Activated CD8-positive, alpha-beta T cell treated with anti-CD3 and anti-CD28 coated beads for 36 hours (primary cell): ENCODE measurements at places on chromosomes 12 and 14. TPM values are rescaled to one million over a fixed set of nuclear protein-coding genes. Genes with fewer than 3 reads are reported as not detected.

DNA sequence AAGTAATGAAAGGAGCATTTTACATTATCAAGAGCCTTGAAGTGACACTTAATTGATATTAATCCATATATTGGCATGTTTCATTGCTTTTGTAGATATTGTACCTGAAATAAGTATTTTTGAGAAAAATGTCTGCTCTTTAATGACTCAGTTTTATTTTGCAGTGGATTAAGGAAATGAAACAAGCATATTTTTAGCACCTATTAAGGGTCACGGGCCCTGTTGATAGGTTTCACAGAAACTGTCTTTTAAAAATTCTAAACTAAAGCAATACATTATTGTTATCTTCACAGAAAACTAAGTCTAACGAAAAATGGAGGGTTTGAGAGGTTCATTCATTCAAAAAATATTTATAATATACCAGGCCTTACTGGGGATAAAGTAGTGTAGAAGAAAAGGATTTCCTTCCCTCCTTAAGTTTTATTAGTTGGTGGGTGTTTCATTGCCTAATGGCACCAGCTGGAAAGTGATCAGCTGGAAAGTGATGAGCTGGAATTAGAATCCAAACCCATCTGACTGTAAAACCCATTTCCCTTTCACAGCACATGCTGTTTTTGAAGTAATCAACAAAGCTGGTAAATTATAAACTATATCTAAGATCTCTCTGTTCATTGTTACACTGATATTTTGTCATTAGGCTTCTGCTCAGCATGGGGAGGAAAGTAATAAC, 54.2 kb downstream of the PTPRQ start:
- H3K36me3 ChIP-seq: no peaks in the 10 kb centered on the region
- no peak overlapping the region for H3K4me3 ChIP-seq
- no peaks in the 10 kb centered on the region for H3K4me1 ChIP-seq
- no peak for DNase-seq
- H3K27me3 ChIP-seq: no peaks in the 10 kb centered on the region

- no peaks in the 10 kb centered on the region for H3K27me3 ChIP-seq
- H3K27ac ChIP-seq: no peak overlapping the region
- no peaks in the 10 kb centered on the region for H3K36me3 ChIP-seq
- H3K4me3 ChIP-seq: no peak overlapping the region
Measured at GRCh38 chr14:74937171-74937570, 14.1 kb upstream of the RPS6KL1 start.

GRCh38 chr12:27953817-27954216, 18.7 kb downstream of the PTHLH start:
- no peak overlapping the region for H3K4me3 ChIP-seq
- H3K36me3 ChIP-seq: no peaks in the 10 kb centered on the region
- H3K27ac ChIP-seq: no peak overlapping the region

Gene FAR2
- 6.0 TPM for total RNA-seq

Gene RAPGEF3
- total RNA-seq: 0.58 TPM

Gene CFL2
- 5.2 TPM for total RNA-seq

Gene CABP1
- total RNA-seq: 0.50 TPM

Gene GNB3
- 1.1 TPM for total RNA-seq

DNA sequence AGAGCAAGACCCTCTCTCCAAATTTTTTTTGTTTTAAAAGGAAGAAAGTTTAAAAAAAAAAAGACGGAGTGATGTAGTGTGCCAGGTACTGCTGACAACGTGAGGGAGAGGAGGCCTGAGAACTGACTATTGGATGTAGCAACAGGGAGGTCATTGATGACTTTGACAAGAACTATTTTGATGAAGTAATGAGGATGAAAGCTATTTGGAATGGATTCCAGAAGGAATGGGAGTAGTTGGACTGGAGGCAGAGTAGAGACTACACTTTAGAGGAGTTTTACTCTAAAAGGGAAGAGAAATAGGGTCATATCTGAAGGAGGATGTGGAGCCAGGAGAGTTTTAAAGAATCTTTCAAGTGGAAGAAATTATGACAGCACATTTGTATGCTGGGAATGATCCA, 27.8 kb upstream of the SLC38A2 start:
- H3K4me1 ChIP-seq: peaks cover 41% of the 10 kb centered on the region
- H3K27ac ChIP-seq: no peak overlapping the region
- H3K27me3 ChIP-seq: no peaks in the 10 kb centered on the region
- H3K4me3 ChIP-seq: no peak overlapping the region

- DNase-seq: peak; percentile 49
- H3K27me3 ChIP-seq: no peaks in the 10 kb centered on the region
- peak within 1 kb of the TSS; percentile 80 for H3K4me3 ChIP-seq
- H3K27ac ChIP-seq: peak within 1 kb of the TSS; percentile 97
- H3K4me1 ChIP-seq: peaks cover 87% of the 10 kb centered on the region
- peaks cover 78% of the 10 kb centered on the region for H3K36me3 ChIP-seq
Measured at GRCh38 chr14:91244501-91244901, at the start of gene GPR68. GPR68 (minus strand) TSS chr14:91244704; CDS start chr14:91235050, 9,654 bp downstream.

DNA sequence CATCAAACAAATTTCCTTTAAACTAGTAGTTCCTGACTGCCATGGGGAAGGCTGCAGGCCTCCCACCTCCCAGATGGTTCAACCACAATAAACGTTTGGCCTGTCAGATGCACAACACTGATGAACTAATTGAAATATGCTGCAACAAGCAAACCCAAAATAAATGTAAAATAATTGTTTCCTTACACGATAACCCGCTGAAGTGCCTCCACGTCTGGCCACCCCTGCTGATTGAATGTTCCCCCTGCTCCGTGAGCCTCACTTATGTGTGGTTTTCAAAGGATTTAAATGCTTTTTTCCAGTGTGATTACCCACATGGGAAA, 8.4 kb downstream of the PITPNM2 start:
- no peak for DNase-seq
- H3K27ac ChIP-seq: no peak overlapping the region
- H3K36me3 ChIP-seq: peaks cover 3% of the 10 kb centered on the region
- H3K4me1 ChIP-seq: peaks cover 35% of the 10 kb centered on the region
- H3K4me3 ChIP-seq: no peak overlapping the region
- H3K27me3 ChIP-seq: no peaks in the 10 kb centered on the region

Gene GYS2
- total RNA-seq: not detected

- H3K4me1 ChIP-seq: peaks cover 6% of the 10 kb centered on the region
- no peak overlapping the region for H3K27ac ChIP-seq
- H3K36me3 ChIP-seq: no peaks in the 10 kb centered on the region
- DNase-seq: no peak
Measured at GRCh38 chr12:122932207-122932606, 34.1 kb downstream of the ABCB9 start.

GRCh38 chr12:47707905-47708543, 2.2 kb upstream of the RPAP3 start:
- H3K4me3 ChIP-seq: peak overlapping the region; percentile 65
- H3K36me3 ChIP-seq: peaks cover 8% of the 10 kb centered on the region
- H3K27me3 ChIP-seq: no peaks in the 10 kb centered on the region

Gene RNASE7
- total RNA-seq: not detected

DNA sequence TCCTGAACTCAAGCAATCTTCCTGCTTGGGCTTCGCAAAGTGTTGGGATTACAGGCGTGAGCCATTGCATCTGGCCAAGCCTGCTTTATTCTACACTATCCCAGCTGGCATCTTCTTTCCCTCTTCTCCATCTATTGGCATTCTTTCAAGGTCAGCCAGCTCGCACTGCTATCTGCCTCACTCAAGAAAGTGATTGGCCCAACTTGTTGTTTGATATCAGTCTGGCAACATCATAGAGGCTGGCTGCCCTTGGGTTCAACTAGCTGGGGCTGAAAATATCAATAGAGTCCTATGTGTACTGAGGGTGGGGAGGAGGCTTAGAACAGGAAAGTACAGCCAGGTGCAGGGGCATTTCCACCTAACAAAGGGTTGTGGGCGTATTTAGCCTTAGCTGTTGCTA, 17.1 kb downstream of the GMFB start:
- H3K27ac ChIP-seq: no peak overlapping the region
- no peak overlapping the region for H3K4me3 ChIP-seq
- no peaks in the 10 kb centered on the region for H3K27me3 ChIP-seq

Gene FBLN5
- total RNA-seq: 1.3 TPM

- DNase-seq: no peak
- H3K36me3 ChIP-seq: peaks cover 44% of the 10 kb centered on the region
- H3K27ac ChIP-seq: no peak overlapping the region
Measured at GRCh38 chr12:66337381-66338010, 35.2 kb downstream of the HELB start.

Gene ADGRD1
- 0.65 TPM for total RNA-seq

Gene KRT6A
- not detected for total RNA-seq

Gene CMKLR1
- total RNA-seq: not detected

DNA sequence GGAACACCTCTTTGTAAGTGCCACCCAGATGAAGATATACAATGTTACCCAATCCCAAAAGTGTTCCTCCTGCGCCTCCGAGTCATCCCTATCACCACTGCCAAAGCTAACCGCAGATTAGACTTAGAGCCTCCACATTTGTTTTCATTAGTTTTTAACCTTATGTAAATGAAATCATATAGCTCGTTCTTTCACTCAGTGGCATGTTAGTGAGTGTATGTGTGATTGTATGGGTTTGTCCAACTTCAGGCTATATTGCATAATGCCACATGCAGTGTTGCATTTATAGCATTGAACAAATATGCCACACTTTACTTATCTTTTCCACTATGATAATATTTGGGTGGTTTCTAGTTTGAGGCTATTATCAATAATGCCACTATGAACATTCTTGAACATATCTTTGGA, 18.0 kb downstream of the MAP1LC3B2 start:
- no peaks in the 10 kb centered on the region for H3K27me3 ChIP-seq
- H3K36me3 ChIP-seq: no peaks in the 10 kb centered on the region
- H3K4me3 ChIP-seq: no peak overlapping the region

DNA sequence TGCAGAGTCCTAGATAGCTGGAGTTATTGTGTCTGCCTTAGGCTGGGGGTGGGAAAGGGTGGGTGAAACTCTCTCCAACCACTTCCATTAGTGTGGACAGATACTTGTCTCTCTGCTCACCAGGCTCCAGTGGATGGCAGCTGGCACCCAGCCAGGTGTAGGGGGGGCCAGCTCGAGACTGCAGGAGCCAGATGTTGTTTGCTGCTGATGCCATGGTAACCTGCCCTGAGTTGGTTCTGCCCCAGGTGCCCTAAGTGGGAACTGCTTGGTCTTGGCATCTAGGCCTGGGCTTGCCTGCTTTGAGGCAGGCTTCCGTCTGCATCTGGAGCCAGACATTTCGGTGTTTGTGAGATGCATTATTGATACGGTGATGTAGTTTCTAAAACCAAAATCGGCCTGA, 82.2 kb downstream of the ADCK1 start:
- peaks cover 11% of the 10 kb centered on the region for H3K36me3 ChIP-seq
- H3K4me1 ChIP-seq: no peaks in the 10 kb centered on the region
- no peak for DNase-seq
- no peaks in the 10 kb centered on the region for H3K27me3 ChIP-seq

- H3K27me3 ChIP-seq: peaks cover 10% of the 10 kb centered on the region
- no peaks in the 10 kb centered on the region for H3K36me3 ChIP-seq
- H3K27ac ChIP-seq: no peak overlapping the region
- no peak for DNase-seq
- H3K4me1 ChIP-seq: no peaks in the 10 kb centered on the region
Measured at GRCh38 chr14:54348001-54348611, 48.7 kb upstream of the CDKN3 start.

Gene NINJ2
- 2.5 TPM for total RNA-seq

- no peak for DNase-seq
- H3K4me1 ChIP-seq: no peaks in the 10 kb centered on the region
- H3K27me3 ChIP-seq: peaks cover 9% of the 10 kb centered on the region
- no peaks in the 10 kb centered on the region for H3K36me3 ChIP-seq
- H3K4me3 ChIP-seq: no peak overlapping the region
Measured at GRCh38 chr14:65141523-65141922, 39.2 kb upstream of the MAX start.

- peaks cover 2% of the 10 kb centered on the region for H3K36me3 ChIP-seq
- DNase-seq: no peak
- no peaks in the 10 kb centered on the region for H3K27me3 ChIP-seq
- no peaks in the 10 kb centered on the region for H3K4me1 ChIP-seq
Measured at GRCh38 chr14:64080452-64080851, 213.7 kb downstream of the ESR2 start.

Gene AHNAK2
- total RNA-seq: not detected

- H3K27ac ChIP-seq: peak overlapping the region; percentile 93
- DNase-seq: peak; percentile 85
- H3K36me3 ChIP-seq: peaks cover 18% of the 10 kb centered on the region
- H3K4me1 ChIP-seq: peaks cover 37% of the 10 kb centered on the region
- peaks cover under 1% of the 10 kb centered on the region for H3K27me3 ChIP-seq
- H3K4me3 ChIP-seq: peak overlapping the region; percentile 86
Measured at GRCh38 chr12:103924761-103925641, 5.2 kb upstream of the HSP90B1 start.

DNA sequence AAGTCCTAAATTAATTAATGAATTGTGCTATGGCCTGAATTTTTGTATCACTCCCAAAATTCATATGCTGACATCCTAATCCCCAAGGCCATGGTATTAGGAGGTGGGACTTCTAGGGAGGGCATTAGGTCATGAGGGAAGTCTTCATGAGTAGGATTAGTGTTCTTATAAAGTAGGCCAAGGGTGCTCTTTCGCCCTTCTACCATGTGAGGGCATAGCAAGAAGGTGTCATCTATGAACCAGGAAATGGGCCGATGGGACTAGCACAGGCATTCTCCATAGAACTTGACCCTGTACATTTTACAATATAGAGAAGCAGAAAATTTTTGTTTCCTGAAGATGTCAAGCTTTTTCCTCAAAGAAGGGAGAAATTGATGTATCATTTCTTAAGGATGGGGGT, 12.5 kb downstream of the SYT10 start:
- no peak overlapping the region for H3K4me3 ChIP-seq
- H3K27ac ChIP-seq: no peak overlapping the region
- DNase-seq: no peak
- no peaks in the 10 kb centered on the region for H3K27me3 ChIP-seq
- no peaks in the 10 kb centered on the region for H3K4me1 ChIP-seq

DNA sequence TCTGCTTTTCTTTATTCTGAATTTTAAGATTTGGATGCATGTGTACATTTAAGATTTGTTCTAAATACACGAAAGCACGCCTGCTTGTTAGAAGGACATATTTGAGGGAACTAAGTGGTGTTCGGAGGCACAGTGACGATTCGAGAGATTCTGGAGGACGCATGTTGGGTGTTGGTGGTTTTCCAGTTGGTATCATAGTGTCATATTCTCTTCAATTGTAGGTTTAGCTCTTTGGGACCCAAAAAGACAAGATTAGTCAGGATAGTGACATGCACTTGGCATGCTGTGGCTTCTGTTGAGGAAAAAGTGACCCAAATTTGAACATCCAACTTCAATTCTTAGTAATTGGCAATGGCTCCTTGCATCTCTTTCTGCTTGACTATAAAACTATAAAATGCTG, 30.1 kb downstream of the PRKCH start:
- H3K27me3 ChIP-seq: no peaks in the 10 kb centered on the region
- peaks cover 90% of the 10 kb centered on the region for H3K4me1 ChIP-seq
- H3K4me3 ChIP-seq: peak overlapping the region; percentile 56

GRCh38 chr12:128592220-128592744, 231.5 kb downstream of the SLC15A4 start:
- H3K27me3 ChIP-seq: no peaks in the 10 kb centered on the region
- no peaks in the 10 kb centered on the region for H3K4me1 ChIP-seq
- no peak for DNase-seq
- no peak overlapping the region for H3K4me3 ChIP-seq

DNA sequence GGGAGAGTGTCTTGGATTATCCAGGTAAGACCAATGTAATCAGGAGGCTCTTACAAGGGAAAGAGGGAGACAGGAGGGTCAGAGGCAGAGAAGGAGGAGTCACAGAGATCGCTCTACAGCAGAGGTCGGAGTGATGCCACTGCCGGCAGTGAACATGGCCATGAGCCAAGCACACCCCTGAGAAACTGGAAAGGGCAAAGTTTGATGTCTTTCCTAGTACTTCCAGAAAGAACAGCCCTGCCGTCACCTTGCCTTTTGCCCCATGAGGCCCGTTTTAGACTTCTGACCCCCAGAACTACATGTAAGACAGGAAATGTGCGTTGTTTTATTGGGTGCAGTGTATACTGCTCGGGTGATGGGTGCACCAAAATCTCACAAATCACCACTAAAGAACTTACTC, 133.7 kb downstream of the CALM1 start:
- H3K4me1 ChIP-seq: no peaks in the 10 kb centered on the region
- no peak overlapping the region for H3K4me3 ChIP-seq
- no peak overlapping the region for H3K27ac ChIP-seq
- no peaks in the 10 kb centered on the region for H3K36me3 ChIP-seq
